ENCODE measurements at places on chromosomes 11 and 22.

GRCh38 chr11:76689313-76690260 is 19.0 kb upstream of the LRRC32 start:
- no peak for DNase-seq

GRCh38 chr22:26643418-26644100 is 13.8 kb upstream of the MIAT start:
- no peak for DNase-seq

- DNase-seq: no peak
Measured at GRCh38 chr11:11808992-11809615, 32.7 kb upstream of the USP47 start.

GRCh38 chr11:119254239-119254638 is 48.1 kb downstream of the CBL start:
- no peak for DNase-seq

GRCh38 chr22:28043266-28043665 is 124.2 kb upstream of the PITPNB start:
- no peak for DNase-seq

GRCh38 chr11:19959648-19960059 is 200.6 kb downstream of the DBX1 start:
- no peak for DNase-seq

GRCh38 chr11:90809581-90809980 is 586.7 kb upstream of the CHORDC1 start:
- no peak for DNase-seq

DNA sequence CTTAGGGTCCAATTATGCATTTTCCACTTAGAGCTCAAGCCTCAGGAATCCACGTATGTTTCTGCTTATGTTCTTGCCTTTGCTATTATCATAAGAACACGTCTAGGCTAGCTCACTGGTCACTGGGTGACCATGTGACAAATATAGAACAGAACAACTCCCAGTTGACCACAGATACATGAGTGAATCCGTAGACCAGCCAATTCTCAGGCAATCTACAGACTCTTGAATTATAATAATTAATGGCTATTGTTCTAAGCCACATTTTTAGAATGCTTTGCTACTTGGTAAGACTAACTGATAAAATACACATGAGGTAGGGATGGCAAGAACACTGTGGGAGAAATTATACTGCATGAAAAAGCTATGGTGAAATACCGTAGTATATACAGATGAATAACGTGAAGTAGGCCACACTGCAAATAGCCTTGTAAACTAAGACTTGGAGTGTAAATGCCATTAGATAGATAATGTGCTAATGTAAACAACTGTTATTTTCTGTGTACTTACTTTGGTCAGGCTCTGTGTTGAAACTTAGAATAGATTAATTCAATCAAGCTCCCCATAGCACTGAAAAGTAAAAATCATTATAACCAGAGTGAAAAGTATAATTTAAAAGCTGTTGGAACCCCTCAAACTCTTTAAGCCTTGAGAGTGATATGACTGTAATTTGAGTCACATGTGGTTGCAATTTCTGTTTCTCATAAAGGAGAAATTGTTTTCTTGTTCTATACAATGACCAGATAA is 366.2 kb upstream of the CCDC179 start:
- no peak for DNase-seq

DNA sequence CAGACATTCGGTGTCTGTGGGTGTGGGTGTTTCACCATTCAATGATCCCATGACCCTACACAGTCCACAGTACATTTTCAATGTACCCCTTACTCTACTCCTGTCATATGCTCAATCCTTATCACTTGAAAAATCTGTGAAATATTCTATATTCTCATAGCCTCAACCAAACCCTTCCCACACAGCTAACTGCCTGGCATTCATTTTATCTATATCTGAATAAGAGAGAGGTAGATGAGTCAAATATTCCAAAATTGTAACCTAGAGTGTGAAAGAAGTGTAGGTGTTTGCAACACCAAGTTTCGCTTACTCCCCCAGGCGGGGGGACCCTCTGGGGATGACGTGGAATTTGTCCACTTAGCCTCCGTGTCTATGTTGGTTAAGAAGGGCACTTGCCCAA is 354.8 kb downstream of the ETS1 start:
- no peak for DNase-seq

GRCh38 chr11:106021181-106021966 is 666 bp downstream of the MSANTD4 start:
- peak; percentile 25 for DNase-seq

GRCh38 chr11:8477680-8478079 is 116.3 kb downstream of the STK33 start:
- no peak for DNase-seq

GRCh38 chr22:47369431-47370015 is 607.1 kb downstream of the TBC1D22A start:
- DNase-seq: no peak

DNA sequence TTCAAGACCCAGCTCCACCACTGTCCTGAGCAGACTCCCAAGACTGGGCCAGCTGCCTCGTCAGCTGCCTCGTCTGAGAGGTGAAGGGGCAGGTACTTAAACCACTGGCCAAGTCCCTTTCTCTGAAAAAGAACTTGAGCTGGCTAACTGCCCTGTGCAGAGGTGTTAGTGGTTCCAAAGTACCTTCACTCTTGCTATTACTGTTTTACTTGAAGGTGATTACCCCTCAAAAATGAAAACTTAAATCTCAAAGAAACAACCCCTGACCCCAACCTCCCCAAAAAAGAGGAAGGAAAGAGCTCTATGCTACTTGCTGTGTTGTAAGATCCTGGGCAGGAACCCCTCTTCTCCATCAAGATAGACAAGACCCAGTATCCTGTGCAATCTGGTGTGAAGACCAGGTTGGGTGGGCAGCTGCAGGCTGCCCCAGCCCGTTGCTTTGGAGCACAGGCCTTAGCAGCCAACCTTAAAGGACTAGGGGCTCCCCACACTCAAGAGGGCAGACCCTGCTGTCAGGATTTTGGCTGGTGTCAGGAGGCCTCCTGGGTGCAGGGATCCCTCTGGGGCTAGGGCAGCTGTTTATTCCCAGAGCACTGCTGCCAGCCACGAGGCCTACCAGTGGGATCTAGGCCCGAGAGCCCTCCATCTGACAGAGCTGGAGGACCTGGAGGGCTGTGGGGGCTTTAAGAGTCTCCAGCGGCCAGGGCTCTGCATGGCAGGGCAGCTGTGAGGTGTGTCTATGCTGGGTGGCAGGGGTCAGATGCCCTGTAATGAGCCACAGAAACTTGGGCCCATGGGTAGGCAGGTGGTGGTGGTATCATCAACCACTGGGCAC is 13.0 kb downstream of the GUCD1 start:
- no peak for DNase-seq

GRCh38 chr11:79054636-79055035 is 386.2 kb downstream of the TENM4 start:
- peak; percentile 12 for DNase-seq

DNA sequence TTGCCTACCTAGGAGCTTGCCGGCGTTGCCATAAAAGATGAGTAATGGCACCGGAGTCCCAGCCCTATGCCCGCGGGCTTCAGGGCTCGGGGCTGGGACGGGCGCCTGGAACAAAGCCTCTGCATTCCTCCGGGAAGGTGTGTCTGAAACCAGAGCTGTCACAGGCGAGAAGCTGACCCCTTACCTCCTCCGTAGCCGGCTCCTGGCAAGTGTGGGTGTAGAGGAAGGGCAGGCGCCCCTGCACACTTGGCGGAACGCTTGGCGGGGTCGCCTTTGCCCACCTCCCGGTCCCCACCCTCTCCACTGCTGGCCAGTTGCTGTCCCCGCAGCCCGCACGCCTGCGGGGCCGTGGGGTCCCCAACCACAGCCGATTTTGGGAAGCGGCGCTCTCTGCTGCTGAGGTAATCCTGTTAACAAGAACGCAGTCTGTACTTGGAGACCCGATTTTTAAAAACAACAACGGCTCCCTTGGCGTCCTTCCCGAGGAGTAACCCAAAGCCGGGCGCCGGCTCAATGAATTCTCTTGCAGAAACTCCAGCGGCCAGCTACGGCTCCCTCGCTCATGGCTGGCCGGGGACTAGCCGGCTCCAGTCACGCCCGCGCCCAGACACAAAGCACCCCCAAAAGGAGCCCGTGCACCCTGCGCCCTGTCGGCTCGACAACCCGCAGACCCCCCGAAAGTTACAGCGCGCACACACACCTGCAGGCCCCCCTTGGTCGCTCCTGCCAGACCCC is 89.2 kb downstream of the PLEKHA7 start:
- DNase-seq: peak; percentile 73

GRCh38 chr11:44854741-44855492 is 95.8 kb downstream of the TP53I11 start:
- no peak for DNase-seq

GRCh38 chr22:25697978-25698377 is 44.0 kb upstream of the MYO18B start:
- DNase-seq: no peak

DNA sequence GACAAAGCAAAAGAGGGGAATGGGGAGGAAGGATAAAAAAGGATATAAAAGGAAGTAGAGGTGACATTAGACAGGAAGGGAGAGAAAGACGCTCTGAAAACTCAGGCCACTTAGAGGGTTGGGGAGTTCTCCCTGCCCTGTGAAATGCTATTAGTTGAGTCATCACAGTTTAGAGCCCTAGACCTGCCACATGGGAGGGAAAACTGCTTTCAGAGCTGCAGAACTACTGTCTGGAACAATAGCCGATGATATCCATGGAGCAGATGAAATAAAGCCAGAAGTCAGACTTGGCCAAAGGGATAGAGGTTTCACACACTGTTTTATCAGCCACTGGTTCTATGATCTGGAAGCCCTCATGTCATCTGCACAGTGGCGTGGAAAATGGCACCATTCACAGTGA is 157.9 kb downstream of the NCAM1 start:
- no peak for DNase-seq

DNA sequence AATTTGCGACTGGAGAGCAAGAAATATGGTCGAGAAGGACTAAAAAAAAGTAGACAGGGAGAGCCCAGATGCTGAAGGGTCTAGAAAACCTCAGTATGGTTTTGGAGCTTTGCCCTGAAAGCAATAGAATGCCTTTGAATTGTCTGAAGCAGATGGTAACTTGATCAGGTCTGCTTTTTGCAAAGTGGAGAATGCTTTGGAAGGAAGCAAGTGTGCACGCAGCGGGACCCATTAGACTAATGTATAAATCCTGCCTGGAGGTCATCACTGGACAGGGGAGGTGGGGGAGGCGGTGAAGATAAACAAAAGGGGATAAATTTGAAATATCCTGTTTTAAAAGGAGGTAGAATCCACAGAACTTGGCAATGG is 757 bp upstream of the HINFP start:
- no peak for DNase-seq

DNA sequence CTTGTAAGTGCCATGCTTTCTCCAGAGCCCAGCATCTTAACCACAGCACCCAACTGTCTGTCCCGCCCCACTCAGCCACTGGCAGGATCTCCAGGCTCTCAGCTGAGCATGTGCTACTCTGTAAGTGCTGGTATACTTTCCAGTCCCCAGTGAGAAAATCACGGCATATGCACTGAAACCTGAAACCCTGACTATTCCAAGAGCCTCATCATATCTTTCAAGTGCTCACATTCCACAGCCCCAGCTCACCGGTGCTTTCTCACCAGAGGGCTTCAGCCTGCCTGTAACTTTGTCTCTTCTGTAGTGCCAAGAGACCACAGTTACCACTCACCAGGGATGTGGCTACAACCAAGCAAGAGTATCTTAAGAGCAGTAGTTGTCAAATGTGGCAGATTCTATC is 24.4 kb upstream of the PAMR1 start:
- DNase-seq: peak; percentile 96

DNA sequence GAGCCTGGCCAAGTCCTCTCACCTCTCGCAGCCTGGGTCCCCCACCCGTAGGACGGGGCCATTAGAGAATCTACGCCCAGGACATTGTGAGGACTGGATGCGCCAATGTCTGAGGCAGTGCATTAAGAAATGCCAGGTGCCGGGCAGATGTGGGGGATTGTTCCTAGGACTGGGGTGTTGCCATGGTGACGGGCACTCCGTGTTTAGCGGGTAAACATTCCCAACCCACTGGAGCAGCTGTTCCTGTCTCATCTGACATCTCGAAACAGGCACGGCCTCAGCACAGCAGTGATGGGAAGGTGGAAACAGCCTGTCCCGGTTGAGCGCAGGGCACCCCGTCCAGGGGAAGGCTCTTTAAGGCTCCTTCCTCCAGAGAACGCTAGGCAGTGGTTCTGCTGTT is 99.6 kb upstream of the RTL6 start:
- no peak for DNase-seq

DNA sequence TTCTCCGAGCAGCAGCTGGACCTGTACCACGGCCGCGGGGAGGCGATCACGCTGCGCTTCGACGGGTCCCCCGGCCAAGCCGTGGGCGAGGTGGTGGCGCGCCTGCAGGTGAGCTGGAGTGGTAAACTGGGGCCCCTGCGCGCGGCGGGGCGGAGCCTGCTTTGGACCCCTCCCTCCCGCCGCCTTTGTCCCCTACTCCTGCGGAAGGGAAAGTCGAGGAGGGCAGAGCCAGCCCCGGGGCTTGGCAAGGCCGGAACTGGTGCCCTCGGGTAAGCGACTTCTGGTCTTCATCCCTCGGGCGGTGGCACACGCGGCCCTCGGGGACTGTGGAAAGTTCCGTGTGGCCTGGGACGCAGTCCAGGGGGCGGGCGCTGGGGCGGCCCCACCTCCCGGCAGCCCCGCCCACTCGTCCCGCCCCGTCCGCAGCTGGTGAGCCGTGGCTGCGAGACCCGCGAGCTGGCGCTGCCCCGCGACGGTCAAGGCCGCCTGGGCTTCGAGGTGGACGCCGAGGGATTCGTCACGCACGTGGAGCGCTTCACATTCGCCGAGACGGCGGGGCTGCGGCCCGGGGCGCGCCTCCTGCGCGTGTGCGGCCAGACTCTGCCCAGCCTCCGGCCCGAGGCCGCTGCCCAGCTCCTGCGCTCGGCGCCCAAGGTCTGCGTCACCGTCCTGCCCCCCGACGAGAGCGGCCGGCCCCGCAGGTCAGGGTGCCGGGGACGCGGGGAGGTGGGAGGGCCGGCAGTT is 9.2 kb downstream of the SIPA1 start:
- DNase-seq: no peak

Measured in NCI-H226 (cell line).